ENCODE measurements at places on chromosomes 4 and X. TPM values are rescaled to one million over a fixed set of nuclear protein-coding genes. Genes with fewer than 3 reads are reported as not detected.

GRCh38 chrX:36575670-36576069 is 432.5 kb upstream of the FAM47C start:
- no peak for DNase-seq

DNA sequence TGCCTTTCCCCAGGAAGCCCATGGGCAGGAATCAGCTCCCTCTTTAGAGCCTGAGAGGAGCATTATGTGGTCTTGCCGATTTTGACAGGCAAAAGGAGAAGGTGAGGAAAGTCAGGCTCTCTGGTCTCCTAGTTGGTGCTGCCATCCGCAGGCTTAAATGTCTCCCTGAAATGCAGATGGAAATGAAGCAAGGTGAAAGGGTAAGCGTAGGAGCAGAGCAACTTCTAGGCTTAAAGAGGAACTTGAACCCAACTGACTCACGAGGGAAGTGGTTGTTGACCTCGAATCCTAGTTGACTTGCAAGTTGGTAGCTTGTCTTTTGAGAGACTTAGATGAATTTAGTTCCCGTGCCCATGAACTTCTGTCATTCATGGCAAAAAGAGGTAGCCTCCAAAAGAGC is 205.9 kb downstream of the PTTG2 start:
- no peak for DNase-seq

DNA sequence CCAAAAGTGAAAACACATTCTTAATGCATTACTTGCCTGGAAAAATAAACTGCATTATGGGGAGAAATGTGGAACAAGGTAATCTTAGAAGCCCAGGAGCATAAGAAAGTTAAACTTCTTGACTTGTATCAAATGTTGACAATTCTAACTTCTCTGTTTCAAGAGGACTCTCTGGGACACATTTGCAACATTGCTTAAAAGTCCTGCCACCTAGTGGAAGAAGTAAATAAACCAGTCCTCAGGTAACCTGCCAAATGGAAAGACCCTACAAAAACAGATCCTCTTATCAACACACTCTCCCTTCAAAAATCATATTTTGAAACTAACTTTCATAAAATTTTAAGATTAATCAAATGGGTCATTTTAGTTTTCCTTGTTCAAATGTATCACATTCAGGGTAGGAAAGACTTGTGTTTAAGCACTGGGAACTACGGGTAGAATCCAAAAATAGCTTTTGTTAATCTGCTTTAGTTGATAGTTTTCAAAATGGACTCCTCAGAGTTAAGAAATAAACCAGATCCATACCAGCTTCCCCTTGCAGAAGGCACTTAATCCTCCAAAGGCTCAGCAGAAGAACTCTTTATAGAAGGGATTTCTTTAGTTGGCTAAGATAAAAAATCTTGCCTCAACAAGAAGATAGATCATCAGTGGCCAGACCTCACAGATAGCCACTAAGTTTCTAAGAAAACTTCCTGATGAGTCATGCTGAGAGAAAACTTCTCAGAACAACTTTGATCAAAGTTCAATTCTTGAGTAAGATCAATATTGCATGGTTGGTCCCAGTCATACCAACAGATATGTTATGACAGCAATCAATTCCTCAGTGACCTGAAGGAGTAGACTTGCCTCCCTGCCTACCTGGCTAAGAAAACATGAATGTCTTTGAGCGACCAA is 141.7 kb downstream of the HHIP start:
- DNase-seq: no peak

- DNase-seq: no peak
These were observed 229.6 kb upstream of the AGTR2 start for GRCh38 chrX:115940888-115941332.

GRCh38 chrX:154136627-154137161 is 7.3 kb upstream of the OPN1LW start:
- peak; percentile 71 for DNase-seq

Gene CSAG1
- not detected for total RNA-seq

DNA sequence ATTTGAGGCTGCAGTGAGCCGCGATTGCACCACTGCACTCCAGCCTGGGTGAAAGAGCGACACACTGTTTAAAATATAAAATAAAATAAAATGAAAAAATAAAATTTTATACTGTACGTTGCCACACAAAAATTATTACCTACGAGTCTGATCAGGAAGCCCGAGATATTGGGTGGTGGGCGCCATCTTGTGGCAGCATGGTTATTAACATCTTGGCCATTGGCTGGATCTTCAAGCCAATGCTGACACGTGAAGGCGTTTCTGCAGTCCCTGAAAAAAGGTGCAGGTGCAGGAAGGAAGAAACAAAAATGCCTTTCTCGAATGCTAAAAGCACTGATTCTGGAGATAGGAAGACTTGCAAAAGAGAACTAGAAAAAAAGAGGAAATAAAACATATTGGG is 4.9 kb upstream of the TLR8 start:
- peak; percentile 59 for DNase-seq

Gene SYTL4
- 4.5 TPM for total RNA-seq

- no peak for DNase-seq
These were observed 85.1 kb downstream of the SLC9A7 start for GRCh38 chrX:46673620-46674359.
